ENCODE measurements at places on chromosomes 6 and 20. TPM values are rescaled to one million over a fixed set of nuclear protein-coding genes. Genes with fewer than 3 reads are reported as not detected.

GRCh38 chr20:14838663-14839628, 501.5 kb upstream of the FLRT3 start:
- DNase-seq, result peak; percentile 70

GRCh38 chr6:491233-491632, 99.7 kb downstream of the IRF4 start:
- DNase-seq, result no peak

GRCh38 chr20:19407196-19407595, 194.8 kb downstream of the SLC24A3 start:
- no peak for DNase-seq

DNA sequence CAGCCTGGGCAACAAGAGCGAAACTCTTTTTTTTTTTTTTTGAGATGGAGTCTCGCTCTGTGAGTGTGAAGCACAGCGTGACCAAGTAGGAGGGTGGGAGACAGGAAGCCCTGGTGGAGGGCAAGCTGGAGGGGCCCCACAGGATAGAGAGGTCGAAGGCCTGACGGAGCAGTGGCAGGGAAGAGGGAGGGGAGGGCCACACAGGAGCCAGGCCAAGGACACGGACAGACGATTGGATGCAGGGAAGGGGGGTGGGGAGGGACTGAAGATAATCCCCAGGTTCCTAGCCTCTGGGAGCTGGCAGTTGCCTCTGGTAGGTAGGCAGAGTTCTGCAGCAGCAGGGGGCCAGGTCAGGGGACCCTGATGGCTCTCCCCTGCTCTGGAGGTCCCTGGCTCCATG, 10.8 kb upstream of the GUCA1A start:
- no peak for DNase-seq

GRCh38 chr6:133834472-133835170, 54.3 kb upstream of the TCF21 start:
- no peak for DNase-seq

DNA sequence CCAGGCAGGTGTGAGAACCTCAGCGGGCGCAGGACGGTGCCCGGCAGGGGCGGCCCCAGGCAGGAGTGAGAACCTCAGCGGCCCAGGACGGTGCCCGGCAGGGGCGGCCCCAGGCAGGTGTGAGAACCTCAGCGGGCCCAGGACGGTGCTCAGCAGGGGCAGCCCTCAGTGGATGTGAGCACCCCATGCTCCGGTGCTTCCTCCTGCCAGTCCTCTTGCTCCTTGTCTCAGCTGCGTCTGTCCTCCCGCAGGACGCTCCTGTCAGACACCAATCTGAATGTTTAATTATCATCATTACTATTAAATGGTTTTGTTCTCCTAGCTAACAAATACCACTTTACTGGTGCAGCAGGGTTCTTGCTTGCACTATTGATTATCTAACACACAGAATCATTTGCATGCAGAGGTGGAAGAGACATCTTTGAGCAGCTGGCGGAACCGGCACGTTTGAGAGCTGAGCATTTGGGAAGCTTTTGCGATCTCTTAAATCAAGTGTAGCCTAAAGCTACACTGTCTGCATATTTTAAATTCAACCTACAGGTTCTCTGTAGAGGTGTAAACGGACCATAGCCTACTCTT, 39.4 kb upstream of the DACT2 start:
- DNase-seq, result no peak

DNA sequence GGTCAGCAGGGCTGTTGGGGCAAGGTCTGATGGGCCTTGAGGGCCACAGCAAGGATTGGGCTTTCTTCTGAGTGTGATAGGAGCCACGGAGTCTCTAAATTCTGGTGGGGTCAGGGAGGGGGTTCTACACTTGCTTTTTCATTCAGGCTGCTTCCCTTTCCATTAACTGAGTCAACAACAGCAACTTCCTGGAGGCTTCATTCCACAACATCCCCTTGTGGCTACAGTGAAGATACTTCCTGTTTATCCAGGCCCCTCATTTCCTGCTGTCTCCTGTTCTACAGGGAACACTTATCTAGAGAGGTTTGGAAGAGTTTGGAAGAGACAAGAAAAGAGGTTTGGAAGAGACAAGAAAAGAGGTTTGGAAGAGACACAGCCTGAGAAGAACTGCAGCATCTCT, 144.8 kb upstream of the ENPP5 start:
- no peak for DNase-seq

GRCh38 chr6:84522135-84522549, 242.3 kb downstream of the TBX18 start:
- peak; percentile 34 for DNase-seq

GRCh38 chr6:75602246-75603105, 796 bp downstream of the SENP6 start:
- peak; percentile 50 for DNase-seq

- no peak for DNase-seq
Measured at GRCh38 chr6:146224449-146224848, 195.6 kb downstream of the GRM1 start.

DNA sequence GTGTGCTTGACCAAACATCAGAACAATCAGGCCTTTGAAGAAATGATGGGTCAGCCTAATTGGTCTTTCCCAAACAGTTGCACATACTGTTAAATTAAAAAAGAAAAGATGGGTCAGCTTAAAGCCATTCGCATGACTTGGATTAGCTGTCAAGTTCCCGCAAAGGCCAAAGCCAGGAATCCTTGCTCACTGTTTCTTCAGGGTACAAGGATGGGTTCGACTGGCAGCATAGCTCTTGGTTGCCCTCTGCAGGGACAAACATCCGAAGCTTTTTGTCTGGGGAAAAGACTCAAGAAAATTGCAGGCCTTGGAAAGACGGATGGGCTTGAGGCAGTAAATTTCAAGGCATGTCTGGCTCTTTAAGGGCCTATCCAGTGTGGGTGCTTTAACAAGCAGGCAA, 168.0 kb downstream of the HDGFL1 start:
- DNase-seq, result peak; percentile 77

DNA sequence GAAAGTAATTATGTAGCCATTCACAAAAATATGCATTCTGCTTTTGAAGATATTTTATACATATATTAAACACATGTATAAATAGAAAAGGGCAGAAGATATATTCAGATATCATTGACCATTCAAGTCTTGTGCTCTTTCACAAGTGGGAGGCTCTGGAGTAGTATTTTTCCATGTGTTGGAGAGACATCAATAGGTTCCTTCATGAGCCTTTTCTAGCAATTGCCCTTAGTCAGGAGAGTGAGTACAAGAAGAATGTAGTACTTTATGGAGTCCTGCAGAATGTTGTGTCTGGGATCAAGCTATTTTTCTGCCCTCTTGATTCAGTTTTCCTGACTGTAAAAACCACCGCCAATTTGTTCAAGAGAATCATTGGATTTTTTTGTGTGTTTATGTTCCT, 117.9 kb downstream of the LRRC1 start:
- DNase-seq, result no peak

- no peak for DNase-seq
Measured at GRCh38 chr6:30152910-30153610, 8.0 kb downstream of the TRIM10 start.

GRCh38 chr6:3753228-3753835, 1.8 kb upstream of the PXDC1 start:
- no peak for DNase-seq

DNA sequence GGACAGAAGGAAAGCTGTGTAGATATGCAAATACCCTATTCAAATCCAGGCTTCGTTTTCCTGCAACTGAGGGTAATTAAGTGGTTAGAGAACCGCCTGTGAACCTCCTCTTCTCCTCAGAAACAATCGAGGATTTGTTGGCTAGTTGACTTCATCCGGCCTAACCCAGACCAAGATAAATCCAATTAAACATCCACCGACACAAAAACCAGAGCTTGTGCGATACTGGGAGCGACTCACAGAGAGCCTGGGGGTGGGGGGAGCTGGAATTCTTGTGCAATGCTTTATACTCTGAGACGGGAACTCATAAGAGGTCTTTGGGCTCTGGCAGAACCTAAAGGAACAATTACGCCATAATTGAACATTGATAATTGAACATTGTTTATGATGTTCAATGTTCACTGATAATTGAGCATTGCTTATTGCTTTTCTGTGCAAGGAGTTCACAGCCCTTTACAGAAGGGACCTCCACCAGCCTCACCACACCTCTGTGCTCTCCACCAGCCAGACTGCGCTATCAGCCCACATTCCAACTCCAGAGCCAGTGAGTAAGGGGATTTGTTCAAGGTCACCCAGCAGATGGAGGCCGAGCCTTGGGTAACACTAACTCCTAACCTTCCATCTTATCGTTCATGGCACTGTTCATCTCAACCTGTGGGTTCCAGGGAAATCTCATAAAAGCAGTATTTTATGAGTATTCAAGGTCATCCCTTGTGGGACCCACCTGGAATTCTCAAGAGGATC, 429.6 kb upstream of the JARID2 start:
- DNase-seq, result no peak

- no peak for DNase-seq
Measured at GRCh38 chr6:150898399-150899170, 33.1 kb downstream of the MTHFD1L start.

DNA sequence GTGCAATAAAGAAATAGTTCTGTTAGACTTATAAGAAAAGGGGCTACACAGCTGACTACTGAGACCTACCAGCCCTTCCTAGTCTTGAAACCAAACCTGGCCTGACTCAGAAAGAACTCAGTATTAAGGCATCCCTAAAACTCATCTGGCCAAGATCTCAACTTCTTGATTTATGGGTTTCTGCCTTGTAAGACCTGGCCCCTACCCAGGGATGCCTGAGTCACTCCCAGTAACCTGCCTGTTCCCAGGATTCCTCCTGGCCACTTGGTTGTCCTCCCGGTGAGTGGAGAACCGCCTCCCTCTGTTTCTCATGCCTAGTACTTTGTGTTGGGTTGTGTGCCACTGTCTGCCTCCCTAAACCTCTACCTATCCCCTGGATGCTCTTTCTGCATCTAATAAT, 189.4 kb upstream of the PREP start:
- DNase-seq, result no peak

GRCh38 chr20:33373735-33374605, 27.3 kb downstream of the CDK5RAP1 start:
- DNase-seq, result no peak

DNA sequence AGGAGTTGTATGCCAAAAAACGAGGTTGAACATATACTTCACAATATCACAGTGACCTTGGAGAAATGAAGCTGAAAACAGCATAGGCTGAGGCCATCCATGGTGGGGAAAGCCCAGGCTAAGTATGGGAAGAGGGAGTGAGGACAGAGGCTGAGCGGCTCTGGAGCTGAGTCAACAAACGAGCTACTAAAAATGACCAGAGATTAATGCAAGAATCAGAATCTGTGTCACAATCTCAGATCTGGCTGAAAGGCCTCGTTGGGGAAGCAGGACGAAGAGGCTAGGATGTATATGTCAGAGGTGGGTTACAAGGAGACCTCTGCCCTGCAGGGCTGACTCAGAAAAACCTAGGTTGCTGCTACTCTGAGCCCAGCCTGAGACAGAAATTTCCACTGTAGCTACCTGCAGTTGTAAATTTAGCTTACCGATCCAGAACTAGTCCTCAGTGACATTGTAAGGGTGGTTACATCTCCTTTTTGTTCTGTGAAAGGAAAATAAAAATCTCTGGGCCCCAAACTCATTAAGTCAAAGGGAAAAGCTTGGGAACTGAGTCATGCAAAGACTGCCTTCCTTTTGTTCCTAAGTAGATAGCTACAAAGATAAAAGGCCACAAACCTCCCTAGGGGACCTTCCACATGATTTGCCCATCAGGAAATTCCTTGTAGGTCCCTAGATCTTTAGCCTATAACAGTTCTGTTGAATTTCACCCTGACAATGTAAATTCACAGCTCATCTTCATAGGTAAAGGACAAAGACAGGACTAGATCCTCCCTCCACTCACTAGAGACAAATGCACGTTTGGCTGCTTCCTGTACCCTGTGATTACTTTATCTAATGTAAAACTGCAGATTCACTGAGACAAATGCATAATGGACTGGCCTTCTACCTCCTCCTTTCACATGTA, 8.5 kb upstream of the TUBB2A start:
- DNase-seq, result no peak

- no peak for DNase-seq
Measured at GRCh38 chr6:16355238-16355637, 116.9 kb downstream of the GMPR start.

- no peak for DNase-seq
Measured at GRCh38 chr6:87049779-87050178, 45.1 kb downstream of the CGA start.

DNA sequence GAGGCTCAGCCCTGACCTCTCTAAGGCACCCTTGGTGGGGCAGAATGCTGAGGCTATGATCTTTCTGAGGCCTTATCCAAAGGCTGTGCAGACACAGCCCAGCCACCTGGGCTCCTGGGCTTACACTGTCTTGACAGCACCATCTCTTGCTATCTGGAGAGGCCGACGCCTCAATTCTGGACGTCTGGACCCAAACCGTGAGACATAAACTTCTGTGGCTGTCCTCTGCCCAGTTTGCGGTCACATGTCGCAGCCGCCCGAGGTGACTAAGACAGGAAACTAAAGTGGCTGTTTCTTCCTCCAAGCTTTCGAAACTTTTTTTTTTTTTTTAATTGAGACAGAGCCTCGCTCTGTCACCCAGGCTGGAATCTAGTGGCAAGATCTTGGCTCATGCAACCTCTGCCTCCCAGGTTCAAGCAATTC, 49.3 kb downstream of the PRR18 start:
- no peak for DNase-seq

DNA sequence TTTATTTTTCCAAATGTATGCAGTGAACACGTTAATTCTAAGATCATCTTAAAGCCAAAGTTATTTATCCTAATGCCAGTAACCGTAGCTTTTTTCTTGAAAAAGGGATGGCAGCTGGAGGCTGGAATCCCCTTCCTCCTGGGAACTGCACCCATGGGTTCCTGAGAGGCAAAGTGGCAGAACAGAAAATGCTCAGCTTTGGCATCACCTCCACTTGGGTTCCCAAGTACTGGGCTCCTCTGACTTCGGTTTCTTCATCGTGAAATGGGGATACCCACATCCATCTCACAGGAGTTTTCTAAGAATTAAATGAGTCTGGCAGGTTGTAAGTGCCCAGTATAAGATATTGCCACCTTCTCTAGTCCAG, 6.2 kb upstream of the DDX43 start:
- no peak for DNase-seq

DNA sequence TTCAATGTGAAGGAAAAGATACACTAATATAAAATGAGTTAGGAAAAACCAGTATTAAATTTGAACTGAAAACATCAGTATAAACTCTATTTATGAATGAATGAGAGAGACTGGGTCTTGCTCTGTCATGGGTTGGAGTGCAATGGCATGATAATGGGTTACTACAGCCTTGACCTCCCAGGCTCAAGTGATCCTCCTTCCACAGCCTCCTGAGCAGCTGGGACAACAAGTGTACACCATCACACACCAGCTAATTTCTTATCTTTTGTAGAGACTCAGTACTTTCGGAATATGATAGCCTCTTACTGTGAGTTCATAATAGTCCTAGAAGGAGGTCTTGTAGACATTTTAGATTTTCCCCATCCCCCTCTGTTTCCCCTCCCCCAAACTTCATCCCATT, 21.4 kb downstream of the KCTD20 start:
- DNase-seq, result no peak

The F13A1 gene
- polyA plus RNA-seq, result 14.9 TPM

The MYB gene
- 5.7 TPM for polyA plus RNA-seq

The TMEM14A gene
- polyA plus RNA-seq, result 42.1 TPM

The DDR1 gene
- polyA plus RNA-seq, result 167 TPM

The CLDN20 gene
- polyA plus RNA-seq, result 3.3 TPM

The PGBD1 gene
- 13.4 TPM for polyA plus RNA-seq

The RIPOR3 gene
- polyA plus RNA-seq, result 8.0 TPM

The ARFGEF2 gene
- 33.3 TPM for polyA plus RNA-seq

The PI16 gene
- 0.95 TPM for polyA plus RNA-seq

The SKIC2 gene
- polyA plus RNA-seq, result 60.8 TPM

The CD109 gene
- polyA plus RNA-seq, result 15.2 TPM

The SMLR1 gene
- polyA plus RNA-seq, result 1.9 TPM

Measured in left kidney (tissue), 8 donors.